NCI-H187 treated with DMSO at 0.1 percent for 48 hours (cell line): ENCODE measurements at places on chromosomes 4 and X.

DNA sequence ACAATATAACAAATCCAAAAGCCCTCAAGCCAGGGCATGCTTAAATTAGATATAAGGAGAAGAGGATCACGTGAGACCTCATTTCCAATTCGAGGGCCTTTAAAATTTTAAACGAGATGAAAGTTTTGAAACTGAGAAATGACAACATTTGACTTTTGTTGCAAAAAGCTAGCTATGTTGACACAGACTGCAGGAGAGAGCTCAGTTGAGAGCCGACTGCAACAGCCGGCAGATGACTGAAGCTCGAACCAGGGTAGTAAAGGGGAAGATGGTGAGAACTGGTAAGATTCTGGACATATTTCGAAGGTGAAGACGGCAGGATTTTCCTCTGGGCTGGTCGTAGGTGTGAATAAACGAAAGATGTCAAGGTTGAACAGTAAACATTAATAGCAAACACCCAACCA is 773 bp downstream of the PRMT9 start:
- no peak for DNase-seq

GRCh38 chrX:10501611-10502010 is 118.8 kb downstream of the MID1 start:
- DNase-seq, result no peak

- DNase-seq, result no peak
These were observed 132.4 kb downstream of the CORIN start for GRCh38 chr4:47705326-47705981.

GRCh38 chrX:49137492-49137891 is 14.0 kb upstream of the GPKOW start:
- DNase-seq, result no peak

DNA sequence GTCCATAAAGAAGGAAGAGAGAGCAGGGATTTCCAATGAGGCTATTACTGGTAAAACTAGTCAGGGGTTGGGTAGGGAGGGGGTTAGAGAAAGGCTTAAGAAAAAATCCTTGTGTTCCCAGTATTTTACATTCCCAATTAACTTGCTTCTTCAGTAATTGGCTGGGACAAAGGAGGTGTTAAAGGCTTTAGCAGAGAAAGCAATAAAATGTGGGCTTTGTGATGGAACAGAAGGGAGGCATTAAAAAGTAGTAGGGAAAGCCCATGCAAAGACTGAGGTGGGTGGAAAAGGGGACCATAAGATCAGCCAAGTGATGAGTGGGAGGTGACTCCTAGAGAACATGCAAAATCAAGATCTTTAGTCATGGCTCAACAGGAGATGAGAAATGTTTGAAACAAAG is 1467.2 kb downstream of the RPA4 start:
- no peak for DNase-seq

DNA sequence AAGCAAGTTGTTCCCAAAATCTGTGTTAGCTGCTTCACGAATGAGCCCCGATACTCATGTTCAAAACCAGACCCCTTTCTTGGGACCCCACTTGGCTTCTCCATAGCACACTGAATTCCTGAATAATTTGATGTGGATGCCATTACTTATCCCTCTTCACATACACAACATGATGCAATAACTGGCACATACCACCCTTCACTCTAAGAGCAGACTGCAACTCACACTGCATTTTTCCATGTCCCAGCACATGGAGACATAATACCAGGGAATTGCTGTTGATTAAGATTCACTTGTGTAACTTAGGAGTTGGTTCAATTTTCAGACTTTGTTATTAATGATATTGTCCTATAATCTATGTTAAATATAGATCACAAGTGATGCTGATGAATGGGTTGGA is 213.4 kb downstream of the MAML3 start:
- DNase-seq, result no peak

GRCh38 chr4:26218677-26219605 is 101.9 kb upstream of the RBPJ start:
- no peak for DNase-seq

GRCh38 chrX:130111220-130112154 is 1.2 kb upstream of the ELF4 start:
- DNase-seq, result no peak

DNA sequence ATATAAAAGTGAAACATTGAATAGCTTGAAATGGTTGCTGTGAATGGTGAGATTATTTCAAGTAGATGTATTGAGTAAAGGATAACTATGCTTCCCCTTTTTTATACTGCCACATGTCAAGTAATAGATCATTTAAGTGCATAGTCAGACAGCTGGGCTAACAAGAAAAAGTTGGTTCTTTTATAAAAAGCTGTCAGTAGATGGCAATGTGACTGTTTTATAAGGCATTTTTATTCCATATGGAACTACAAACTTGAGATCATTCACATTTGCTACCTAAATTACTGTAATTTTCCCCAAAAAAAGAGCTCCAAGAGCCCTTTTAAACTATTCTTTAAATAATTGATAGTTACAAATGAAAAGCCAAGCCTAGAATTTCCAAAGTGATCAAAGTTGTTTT is 831.0 kb downstream of the C4orf33 start:
- no peak for DNase-seq

DNA sequence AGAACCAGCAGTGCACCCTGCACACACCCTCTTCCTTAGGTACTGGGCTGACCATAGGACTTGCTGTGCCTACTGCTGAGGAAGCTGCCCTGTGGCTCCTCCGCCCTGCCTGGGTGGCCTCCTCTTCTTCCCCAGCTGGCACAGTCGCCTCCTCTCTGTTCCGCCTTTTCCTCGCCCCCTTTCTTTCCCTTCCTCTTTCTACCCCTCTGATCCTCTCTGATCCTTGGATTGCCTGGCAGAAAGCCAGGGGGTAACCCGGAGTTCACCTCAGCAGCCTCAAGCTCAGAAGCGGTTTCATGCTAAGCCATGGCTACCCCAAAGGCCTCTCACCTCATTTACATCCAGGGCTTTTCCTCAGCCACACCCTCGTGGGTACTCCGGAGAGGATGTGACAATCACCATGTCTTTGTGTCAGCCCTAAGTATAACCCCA is 136.2 kb downstream of the SMIM20 start:
- DNase-seq, result no peak

- DNase-seq, result no peak
These were observed 612 bp downstream of the MAGED2 start for GRCh38 chrX:54808109-54808604.

DNA sequence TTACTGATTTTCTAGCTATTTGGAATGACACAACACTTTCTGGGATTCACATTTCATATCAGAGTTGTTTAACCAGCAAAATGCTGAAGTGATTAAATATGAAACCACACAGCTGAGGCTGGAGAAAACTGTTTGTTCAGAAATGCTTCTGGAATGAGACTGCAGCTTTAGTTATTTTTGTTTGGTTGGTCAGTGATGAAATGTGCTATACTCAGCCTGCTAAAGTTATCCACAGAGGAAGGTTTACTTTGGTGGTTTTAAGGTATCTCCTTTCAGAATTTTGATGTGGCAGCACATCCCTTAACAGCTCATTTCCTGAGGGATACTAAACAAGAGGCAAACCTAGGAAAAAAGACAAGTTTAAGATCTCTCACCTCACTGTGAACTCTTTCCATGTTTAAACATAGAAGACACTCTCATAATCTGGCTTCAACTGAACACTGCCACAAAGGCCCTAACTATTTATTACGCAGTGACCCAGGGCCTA is 106.6 kb upstream of the PDE5A start:
- DNase-seq, result no peak

DNA sequence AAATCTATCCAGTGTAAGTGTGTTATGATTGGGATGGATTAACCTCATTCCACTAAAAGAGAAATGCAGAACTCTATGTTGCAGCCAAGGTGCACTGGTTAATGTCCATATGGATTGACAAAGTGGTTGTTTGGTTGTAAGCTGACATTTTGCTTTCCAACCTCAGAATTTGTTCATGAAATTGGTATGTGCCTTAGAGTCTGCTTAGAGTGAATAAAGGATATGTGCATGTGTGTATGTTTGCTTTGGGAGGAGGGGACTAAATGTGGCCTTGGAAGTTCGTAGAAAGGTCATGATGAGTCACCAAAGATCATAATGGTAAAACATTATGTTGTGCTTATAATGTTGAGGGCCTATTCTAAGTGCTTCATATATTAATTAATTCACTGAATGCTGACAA is 44.1 kb upstream of the MBNL3 start:
- DNase-seq, result no peak

DNA sequence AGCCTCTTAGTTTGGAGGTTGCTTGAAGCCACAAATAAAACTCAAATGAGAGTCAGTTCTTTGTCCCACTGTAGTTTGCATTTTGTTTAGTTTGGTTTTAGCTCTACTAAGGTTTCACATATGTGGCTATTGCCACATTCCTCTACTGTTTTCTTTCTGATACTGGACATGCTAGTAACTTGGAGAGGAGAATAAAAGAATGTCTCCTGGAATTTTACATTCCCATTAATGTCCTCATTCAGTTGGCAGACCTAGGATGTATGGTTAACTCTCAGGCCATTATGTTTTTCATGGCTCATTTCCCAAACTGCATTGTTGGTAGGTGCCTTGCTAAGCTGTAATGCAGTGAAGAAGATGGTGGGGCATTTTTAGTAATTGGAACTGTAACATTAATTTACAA is 29.9 kb downstream of the UPRT start:
- DNase-seq, result no peak

GRCh38 chrX:9746148-9746888 is 19.3 kb downstream of the GPR143 start:
- no peak for DNase-seq

DNA sequence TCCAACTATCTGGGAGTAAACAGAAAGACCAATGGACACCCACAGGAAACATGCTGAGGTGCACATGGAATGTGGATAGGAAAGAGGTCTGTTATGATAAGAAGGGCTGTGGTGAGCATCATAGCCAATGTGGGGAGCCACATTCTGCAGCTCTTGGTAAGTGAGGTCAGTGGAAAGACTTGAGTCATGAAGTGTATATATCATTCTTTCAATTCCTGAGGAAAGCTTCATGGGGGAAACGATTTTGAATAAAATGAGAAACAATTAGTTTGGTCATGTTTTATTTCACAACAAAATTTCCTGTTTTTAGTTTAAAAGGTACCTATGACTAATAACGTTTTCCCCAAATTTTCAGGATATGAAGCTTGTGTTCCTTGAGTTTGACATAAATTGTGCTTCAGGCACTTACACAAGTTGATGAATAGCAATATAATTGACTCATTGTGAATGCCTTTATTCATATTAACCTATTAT is 41.4 kb upstream of the RASSF6 start:
- DNase-seq, result no peak
